ENCODE measurements at places on chromosomes 2 and 18.

DNA sequence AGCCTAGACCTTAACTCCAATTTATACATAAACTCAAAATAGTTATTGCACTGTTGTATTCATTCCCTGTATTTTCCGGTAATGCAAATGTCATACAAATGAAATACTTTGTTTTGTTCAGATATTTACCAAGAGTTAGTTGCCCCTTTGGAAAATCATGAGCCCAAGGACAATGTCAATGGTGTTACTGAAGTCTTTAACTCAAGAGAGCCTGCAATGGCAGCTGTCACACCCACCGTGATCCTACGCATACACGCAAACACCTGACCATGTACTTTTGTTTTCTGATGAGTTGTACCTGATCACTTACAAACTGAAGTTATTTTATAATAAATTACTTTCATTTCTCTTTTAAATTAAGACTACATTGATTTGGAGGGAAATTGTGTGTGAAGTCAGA is 11.7 kb upstream of the WIPF1 start:
- DNase-seq = no peak

DNA sequence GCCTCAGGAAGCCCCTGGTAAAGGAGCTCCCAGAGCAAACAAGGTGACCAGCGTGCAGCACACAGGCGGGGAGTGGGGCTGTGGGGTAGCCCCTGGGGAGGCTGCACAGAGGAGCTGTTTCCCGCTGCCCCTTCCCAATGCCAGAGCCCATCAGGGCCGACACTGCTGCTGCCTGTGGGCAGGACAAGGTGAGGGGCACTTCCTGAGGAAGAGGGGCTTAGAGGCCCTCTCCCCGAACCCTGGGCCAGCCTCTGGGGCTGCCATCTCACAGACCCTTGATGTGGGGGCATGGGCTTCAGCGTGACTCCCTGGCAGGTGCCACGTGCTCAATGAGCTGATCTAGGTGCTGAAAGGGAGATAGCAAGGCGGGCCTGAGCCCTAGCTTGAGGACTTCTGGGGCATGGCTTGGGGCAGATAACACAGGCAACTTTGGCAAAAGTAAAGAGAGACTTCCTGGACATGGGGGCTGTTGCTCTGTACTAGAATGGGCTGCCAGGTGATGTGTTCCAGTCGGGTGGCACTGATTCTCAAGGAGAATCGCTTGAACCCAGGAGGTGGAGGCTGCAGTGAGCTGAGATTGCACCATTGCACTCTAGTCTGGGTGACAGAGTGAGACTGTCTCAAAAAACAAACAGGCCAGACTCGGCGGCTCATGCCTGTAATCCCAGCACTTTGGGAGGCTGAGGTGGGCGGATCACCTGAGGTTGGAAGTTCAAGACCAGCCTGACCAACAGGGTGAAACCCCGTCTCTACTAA is 9.9 kb upstream of the KLF11 start:
- DNase-seq = no peak

GRCh38 chr2:214543386-214543955 is 132.6 kb downstream of the VWC2L start:
- no peak for DNase-seq

GRCh38 chr18:65907281-65907680 is 156.5 kb downstream of the CDH7 start:
- DNase-seq = no peak

- no peak for DNase-seq
These were observed 121.7 kb downstream of the KLHL29 start for GRCh38 chr2:23506531-23507266.

DNA sequence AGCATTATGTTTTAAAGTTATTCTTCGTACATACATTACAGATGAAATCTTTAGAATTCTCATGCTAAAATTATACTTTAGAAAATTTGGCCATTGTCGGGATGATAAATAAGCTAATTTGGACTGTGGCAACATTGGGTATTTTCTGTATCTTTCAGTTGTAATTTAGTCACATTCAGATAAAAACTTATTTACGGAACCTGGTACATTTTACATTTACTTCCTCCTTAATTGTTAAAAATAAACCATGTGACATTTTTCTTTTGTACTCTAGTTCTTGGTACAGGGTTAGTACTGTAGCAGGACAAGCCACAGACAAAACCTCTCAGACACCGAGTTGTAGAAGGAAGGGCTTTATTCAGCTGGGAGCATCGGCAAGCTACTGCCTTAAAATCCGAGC is 4.2 kb downstream of the CNDP2 start:
- no peak for DNase-seq

GRCh38 chr2:240245706-240246105 is 105.2 kb upstream of the OTOS start:
- DNase-seq = no peak

GRCh38 chr2:239275847-239276831 is 124.7 kb downstream of the HDAC4 start:
- no peak for DNase-seq

DNA sequence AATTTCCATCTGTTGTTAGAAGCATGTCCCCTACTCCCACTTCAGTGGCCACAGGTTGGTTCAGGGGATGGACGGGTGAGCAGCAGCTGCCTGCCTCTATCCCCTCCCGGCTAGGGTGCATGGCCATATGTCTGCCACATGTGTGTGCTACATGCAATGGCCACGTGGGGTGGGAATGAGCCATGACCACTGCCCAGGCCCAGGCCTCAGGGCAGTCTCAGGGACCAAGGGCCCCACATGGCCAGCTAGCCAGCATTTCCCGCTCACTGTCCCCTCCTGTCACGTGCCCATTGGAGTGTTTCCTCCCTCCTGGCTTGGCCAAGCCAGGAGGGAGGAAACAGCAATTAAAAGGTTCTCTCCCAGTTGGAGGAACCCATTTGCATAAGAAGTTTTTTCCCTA is 117.1 kb downstream of the KCNS3 start:
- no peak for DNase-seq

DNA sequence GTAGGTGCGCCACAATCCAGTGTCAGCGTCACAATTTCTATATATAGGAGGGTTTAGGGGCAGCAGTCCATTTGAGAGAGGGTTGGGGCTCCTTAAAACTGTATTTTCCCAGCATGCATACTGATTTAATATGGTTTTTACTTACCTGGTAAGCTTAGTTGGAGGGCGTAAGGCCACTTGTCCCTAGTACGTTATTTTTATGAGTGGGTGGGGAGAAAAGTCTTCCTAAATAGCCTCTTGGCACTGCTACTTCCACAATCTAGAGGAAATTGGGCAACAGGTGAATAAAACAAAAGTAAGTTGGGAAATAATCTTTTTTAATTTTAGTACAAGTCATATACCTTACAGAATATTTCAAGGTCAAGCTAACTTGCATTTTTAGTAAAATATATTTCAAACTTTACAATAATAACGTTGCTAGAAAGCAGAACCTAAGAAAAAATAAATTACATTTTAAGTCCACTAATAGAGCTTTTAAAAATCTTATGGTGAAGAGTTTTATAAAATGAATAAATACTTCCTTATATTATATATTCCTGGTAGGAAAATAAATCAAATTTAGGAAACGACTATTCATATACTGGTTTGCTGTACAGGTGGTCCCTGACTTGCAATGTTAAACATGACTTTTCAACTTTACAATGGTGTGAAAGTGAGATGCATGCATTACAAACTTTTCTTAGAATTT is 20.9 kb downstream of the DHRS9 start:
- no peak for DNase-seq

GRCh38 chr2:3071685-3072263 is 305.8 kb downstream of the EIPR1 start:
- DNase-seq = no peak

DNA sequence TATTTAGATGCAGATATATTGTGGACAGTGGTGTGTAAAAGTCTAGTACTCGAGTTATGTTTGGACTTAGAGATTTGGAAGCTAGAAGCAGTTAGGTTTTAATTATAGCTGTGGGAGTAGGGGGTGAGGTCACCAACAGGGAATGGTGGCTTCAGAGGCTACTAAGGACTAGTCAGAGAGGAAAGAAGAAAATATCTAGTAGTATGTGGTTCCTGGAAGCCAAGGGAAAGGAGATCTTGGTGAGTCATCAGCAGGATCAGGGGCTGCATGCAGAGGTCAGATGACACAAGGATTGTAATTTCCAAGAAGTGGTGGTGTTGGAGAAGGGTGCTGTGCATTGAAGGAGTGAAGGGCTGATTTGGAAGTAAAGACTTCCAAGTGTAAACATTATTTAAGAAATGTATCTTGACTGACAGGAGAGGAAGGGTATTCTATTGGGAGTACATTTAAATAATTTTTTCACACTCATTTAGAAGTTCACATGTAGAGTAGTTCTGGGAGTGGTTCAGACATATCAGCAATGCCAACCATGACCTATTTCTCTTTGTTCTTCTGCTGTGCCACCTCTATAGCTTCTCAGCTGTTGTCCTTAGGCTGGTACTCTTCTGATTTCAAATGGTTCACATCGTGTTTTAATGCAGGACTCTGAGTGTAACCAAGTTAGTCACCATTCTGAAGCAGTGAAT is 59.1 kb downstream of the ACSL3 start:
- no peak for DNase-seq

DNA sequence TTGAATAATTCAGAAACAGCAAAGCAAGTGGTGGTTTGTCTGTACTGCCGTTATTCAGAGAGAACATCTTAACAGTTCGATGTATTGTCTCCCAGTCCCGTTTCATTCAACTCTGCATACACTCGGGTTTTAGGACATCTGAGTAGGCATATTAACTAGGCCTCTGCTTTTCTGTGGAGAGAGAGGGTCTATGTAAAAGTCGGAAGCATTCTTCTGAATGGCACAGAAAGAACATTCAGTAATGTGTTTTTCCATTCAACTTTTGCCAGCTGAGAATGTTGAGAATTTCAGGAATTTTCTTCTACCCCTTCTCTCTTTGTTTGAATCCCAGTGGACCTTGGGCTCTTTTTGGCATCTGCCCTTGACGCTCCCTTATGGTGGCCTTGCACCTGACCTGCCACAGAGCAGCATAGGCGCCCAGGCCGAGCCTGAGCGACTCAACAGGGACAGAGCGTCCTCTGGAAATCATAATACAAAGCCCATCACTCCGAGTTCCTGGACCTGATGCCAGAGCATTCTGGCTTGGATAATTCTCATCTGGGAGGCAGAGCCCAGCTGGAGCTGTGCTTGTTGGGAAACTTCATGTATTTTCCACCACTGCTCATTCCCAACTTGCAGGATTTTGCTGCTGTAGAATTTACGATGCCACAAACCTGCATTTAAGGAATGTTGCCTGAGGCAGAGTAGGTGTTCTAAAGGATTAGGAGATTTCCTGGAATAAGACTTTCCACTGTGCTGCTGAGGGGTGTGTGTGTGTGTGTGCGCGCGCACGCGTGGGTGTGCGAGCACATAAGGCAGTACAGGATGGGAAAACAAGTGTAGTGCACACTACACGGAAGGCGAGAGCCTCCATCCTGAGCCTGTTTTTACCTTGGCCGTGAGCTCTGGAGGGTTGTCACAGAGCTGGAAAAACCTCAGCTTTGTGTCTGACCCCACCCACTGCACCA is 77.2 kb upstream of the TXNDC2 start:
- peak; percentile 18 for DNase-seq

DNA sequence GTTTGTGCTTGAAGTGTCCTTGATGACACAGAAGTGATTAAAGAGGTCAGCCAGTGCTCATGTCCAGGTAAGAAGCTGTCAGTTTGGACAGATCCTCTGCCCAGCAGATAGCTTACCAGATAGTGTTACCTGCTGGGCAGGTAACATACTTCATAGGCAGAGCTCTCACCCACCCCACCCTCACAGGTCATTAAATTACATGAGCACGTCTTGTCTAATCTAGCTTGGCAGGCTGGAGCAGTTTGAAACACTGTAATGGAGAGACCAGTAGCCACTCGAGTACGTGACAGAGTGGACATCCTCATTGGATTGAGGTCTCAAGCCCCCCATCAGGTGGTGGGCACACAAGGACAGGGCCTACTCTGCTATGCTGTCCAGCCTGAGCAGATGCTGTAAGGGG is 27.1 kb downstream of the TTC32 start:
- DNase-seq = no peak

- DNase-seq = no peak
These were observed 419.9 kb downstream of the TGIF1 start for GRCh38 chr18:3869848-3870247.

DNA sequence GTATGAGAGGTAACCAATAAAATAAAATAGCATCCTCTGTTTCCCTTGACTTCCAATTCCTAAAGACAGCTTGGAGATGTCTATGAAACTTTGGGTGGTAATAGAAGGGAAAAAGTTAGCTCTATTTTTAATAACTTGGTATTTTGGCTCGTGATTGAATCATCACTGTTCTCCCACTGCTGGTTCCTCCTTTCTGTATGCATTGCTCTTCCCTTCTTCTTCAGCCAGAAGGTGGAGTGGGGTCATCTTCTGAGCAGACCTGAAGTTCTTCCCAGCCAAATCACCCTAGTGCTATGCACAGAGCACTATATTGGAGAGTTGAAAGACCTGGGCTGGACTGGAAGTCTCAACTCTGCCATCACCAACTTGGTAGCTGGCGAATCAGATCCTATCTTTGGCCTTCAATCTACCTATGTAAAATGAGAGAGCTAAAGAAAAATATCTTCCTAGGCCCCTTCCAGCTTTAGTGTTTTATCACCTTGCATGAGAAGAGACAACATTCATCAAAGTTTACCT is 54.1 kb downstream of the CPO start:
- no peak for DNase-seq

GRCh38 chr18:9704233-9705118 is 3.6 kb upstream of the RAB31 start:
- DNase-seq = no peak

- DNase-seq = no peak
These were observed 5.2 kb downstream of the EML6 start for GRCh38 chr2:54728669-54729120.

- no peak for DNase-seq
These were observed 268.7 kb downstream of the LOXHD1 start for GRCh38 chr18:46388286-46388685.

- DNase-seq = no peak
These were observed 24.0 kb downstream of the ARMC9 start for GRCh38 chr2:231222318-231223000.

- no peak for DNase-seq
These were observed 232.7 kb downstream of the BCL11A start for GRCh38 chr2:60320724-60321123.

DNA sequence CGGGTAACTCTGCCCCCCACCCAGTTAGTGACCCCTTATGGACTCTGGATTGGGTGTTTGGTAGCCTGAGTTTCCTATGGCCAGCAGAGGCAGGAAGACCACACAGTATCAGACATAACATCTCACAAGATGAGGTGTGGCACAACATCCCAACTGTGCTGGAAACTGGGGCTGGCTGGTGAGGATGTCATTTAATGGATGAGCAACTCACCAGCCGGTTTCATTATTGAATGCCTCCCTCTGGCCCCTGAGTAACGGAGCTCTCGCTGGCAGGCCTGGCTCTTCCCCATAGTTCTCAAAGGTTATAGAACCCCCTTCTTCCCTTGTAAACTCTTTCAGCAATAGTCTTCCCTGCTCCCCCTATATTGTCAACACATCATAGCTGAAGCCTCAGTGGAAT is 195.0 kb downstream of the BCL11A start:
- DNase-seq = no peak
